ENCODE measurements at places on chromosomes 16 and 17.

DNA sequence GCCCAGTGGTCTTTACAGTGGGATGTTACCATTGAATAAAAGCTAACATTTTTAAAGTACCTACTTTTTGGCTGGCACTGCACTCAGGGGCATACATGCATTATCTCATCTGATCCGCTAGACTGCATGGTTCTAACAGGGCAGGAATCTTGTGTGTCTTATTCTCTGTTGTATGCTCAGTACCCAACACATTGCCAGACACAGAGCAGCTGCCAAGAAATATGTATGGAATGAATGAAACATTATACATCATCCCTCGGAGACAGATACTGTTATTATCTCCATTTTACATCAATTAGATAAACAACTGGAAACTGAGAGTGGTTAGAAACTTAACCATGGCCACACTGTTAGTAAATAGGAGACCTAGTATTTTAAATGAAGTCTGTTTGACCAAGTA is 74.1 kb upstream of the CDH11 start:
- DNase-seq: no peak

- DNase-seq: no peak
Measured at GRCh38 chr17:79927136-79927661, 88.0 kb upstream of the CBX4 start.

- DNase-seq: no peak
Measured at GRCh38 chr16:89853306-89853993, 19.9 kb upstream of the TCF25 start.

DNA sequence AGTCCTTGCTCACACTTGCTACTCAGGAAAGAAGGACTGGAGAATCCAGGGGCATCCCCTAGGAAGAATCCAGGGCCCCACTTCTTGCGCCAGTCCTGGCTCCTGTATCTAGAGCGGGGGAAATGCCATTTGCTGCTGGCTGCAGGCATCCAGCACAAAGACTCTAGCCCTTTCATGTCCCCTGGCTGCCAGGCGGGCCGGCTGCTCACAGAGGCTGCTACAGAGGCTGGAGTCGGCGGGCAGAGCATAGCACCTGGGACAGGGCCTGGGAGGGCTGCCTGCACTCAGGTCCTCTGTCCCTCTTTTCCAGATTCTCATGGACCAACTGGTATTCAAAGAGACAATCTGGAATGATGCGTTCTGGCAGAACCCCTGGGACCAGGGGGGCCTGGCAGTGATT is 13.8 kb downstream of the SMIM5 start:
- no peak for DNase-seq

DNA sequence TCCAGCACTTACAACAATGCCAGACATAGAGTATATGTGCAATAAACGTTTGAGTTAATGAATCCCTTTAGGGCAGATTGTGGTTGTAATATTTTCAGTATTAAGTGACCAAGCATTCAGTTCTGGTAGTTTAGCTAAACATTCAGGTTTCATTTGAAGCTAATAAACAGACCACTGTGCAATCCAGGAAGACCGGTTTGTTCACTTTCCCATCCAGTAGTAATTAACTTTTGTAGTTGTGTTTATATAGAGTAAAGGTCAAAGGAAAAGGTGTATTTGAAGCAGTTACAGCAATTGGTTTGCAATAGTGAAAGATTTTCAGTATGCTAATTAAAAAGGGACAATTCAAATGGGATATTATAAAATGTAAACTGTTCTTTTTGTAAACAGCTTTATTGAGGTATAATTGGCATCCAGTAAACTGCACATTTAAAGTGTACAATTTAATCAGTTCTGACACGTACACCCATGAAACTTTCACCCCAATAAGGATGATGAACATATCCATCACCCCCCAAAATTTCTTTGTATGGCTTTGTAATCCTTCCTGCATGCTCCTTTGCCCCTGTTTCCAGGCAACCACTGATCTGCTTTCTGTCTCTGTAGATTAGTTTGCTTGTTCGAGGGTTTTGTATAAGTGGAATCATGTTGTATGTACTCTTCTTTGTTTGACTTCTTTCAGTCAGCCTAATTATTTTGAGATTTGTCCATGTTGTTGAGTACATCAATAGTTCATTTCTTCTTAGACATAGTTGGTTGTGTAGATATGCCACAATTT is 26.3 kb downstream of the MRTFB start:
- DNase-seq: no peak

GRCh38 chr17:77279448-77280303 is 138.9 kb downstream of the SEC14L1 start:
- no peak for DNase-seq

DNA sequence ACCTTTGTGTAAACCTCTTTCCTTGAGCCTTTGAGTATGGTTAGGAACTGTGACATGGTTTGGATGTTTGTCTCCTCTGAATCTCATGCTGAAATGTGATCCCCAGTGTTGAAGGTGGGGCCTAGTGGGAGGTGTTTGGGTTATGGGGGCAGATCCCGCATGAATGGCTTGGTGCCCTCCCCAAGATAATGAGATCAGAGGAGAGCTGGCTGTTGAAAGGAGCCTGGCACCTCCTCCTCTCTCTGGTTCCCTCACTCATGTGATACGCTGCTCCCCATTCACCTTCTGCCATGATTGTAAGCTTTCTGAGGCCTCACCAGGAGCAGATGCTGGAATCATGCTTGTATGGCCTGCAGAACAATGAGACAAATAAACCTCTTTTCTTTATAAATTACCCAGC is 1110.2 kb downstream of the CDH11 start:
- DNase-seq: no peak

GRCh38 chr17:71933306-71933705 is 187.5 kb upstream of the SOX9 start:
- DNase-seq: no peak

GRCh38 chr16:55510185-55510805 is 1.4 kb downstream of the LPCAT2 start:
- no peak for DNase-seq

- DNase-seq: no peak
Measured at GRCh38 chr17:42098730-42099399, 592 bp upstream of the ZNF385C start.

DNA sequence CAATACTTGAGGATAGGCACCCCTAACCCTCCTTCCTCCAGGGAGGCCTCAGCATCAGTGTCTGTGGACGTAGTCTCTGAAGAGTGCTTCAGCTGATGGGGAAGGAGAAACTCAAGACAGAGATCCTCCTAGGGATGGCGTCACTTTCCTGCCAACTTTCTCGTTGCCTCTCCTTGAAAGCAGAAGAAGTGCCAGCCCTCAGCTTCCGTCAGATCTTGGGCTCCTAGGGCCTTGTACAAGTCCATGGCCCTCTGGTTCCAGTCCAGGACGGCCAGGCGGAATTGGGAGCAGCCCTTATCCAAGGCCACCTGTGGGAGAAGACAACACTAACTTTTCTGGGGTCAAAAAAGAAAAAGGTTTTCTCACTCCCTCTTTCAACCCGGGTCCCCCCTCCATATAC is 1.3 kb downstream of the SAT2 start:
- no peak for DNase-seq

GRCh38 chr17:59010026-59010425 is 96.7 kb downstream of the TRIM37 start:
- no peak for DNase-seq

DNA sequence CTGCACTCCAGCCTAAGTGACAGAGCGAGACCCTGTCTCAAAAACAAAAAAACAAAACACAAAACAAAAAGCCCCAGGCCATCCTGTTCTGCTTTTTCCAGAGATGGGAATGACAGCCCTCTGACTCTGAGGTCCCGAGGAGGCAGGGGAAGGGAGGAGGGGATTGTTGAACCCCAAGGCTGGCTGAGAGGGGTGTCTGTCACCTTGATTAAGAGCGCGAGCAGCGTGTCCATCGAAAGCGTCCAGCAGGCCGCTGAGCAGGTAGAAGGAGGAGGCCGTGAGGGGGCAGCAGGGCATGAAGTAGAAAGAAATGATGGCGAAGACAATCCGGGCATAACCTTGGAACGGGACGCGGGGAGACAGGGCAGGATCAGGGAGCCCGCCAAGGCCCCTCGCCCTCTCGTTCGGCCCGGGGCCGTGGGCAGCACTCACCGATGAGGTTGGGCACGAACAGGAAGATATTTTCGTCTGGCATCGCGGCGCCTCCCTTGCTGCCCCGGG is 593 bp downstream of the CDIPT start:
- DNase-seq: no peak

GRCh38 chr16:80114699-80115098 is 426.1 kb upstream of the DYNLRB2 start:
- DNase-seq: no peak

DNA sequence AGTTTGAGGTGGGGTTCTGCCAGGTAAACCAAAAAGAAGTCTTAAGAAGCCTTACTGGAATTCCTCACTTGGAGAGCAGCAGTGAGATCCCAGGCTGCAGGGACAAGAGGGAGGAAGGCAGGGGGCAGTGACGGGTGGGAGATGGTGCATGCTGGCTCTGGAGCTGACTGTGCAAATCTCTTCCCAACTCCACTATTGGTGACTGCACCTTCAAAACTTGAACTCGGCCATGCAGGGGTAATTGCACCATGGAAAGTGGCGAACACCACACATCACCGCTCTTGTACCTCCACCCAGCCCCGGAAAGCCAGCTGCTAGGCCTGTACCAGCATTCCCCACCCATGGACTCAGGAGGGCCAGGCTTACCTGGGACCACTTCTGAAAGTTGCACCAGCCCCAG is 51.4 kb upstream of the CDR2 start:
- no peak for DNase-seq

DNA sequence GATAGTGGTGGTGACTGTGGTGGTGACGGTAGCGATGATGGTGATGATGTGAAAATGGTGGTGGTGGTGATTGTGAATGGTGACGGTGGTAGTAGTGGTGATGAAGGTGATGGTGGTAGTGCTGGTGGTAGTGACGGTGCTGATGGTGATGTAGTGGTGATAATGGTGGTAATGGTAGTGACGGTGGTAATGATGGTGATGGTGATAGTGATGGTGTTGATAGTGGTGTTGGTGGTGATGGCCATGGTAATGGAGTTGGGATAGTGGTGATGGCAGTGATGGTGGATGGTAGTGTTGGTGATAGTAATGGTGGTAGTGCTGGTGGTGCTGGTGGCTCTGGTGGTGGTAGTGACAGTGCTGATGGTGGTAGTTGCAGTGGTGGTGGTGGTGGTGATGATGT is 14.7 kb upstream of the RBFOX1 start:
- DNase-seq: no peak

- DNase-seq: peak; percentile 70
Measured at GRCh38 chr17:67374329-67375053, 2.6 kb upstream of the PITPNC1 start.

- no peak for DNase-seq
Measured at GRCh38 chr16:80023865-80024264, 423.3 kb upstream of the MAF start.

- no peak for DNase-seq
Measured at GRCh38 chr16:13138528-13138927, 237.1 kb downstream of the SHISA9 start.

- no peak for DNase-seq
Measured at GRCh38 chr16:61842666-61843065, 193.6 kb downstream of the CDH8 start.

- DNase-seq: no peak
Measured at GRCh38 chr17:60743799-60744198, 66.1 kb downstream of the BCAS3 start.

DNA sequence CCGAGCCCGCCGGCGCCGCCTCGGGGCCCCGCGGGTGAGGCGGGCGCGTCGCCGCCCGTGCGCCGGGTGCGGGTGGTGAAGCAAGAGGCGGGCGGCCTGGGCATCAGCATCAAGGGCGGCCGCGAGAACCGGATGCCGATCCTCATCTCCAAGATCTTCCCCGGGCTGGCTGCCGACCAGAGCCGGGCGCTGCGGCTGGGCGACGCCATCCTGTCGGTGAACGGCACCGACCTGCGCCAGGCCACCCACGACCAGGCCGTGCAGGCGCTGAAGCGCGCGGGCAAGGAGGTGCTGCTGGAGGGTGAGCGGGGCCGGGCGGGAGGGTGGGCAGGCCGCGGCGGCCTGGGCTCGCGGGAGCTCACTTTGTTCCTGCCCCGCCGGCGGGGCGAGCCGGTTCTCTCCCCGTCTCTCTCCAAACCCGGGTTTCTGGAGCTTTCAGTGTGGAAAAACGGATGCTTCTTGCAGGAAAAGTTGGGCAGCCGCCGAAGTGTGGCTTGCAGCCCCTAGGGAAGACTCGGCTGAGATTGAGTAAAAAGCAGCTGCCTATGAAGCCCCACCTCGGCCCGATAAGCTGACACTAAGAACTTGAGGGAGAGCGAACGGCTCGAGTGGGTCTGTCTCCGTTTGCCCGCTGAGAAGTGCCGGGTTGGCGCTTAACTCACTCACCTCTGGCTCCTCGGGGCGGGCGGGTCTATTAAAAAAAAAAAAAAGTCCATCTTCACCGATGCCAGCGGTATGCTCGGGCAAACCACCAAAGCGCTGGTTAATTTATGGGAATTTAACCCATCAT is 677 bp downstream of the SNTB2 start:
- DNase-seq: peak; percentile 17

- DNase-seq: no peak
Measured at GRCh38 chr17:17062866-17063265, 20.6 kb downstream of the MPRIP start.

DNA sequence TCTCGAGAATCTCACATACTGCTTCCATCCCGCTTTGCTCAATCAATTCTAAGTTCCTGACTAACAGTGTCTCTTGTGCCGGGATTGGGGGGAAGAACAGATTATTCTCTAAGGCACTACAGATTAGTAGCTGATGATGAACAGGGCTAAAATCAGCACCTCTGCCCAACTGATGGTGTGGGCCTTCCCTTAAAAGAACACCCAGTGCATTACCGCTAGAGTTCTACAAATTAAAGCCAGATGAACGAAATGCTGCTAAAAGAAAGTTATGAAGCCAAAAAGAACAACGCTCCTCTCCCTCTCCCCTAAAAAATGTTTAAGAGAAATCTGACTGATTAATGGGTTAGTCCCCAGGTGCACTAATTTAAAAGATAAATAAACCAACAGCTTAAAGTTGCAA is 4.4 kb downstream of the CDC27 start:
- no peak for DNase-seq

GRCh38 chr17:40168262-40168832 is 8.9 kb upstream of the RAPGEFL1 start:
- no peak for DNase-seq

DNA sequence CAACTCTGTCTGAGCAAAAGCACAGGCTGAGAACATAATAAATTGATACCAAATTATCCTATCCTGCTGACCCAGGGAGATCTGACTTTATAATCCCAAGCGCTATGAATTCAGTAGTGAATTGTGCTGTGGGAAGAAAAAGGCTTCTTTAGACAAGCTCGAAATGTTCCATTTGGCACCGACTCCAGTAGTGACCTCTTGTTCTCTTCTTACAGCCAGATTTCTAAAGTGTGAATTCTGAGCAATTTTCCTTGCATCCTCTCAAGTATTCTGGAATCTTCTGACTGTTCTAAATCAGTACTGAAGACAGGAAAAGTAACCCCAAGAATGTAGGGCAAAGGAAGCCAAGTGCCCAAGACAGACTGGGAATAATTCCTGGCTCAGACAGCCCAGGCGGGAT is 58.2 kb downstream of the CDYL2 start:
- no peak for DNase-seq

All from stimulated activated naive B cell treated with anti-CD40 and anti-IgM and Interleukin-4, amounts not matched to agents 10 μg/mL and 1 μg/mL and 100 μg/mL, for 72 hours (primary cell).